ENCODE measurements at places on chromosomes 16 and 17.

DNA sequence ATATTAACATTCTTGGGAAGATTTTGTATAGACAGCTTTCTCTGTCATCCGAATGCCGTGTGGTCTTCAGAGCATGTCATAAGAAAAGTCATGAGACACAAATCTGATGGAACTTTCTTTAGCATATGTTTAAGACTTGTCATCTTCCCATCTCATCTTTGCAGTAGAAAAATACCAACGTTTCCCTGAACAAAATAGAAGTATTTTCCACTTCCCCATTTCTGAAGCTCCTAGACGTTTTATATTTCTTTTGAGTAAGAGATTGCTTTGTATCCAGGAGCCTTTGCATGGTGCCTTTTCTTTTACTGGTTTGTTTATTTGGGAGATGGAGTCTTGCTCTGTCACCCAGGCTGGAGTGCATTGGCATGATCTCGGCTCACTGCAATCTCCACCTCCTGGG, 235.1 kb downstream of the PRKCA start:
- no peak for DNase-seq

DNA sequence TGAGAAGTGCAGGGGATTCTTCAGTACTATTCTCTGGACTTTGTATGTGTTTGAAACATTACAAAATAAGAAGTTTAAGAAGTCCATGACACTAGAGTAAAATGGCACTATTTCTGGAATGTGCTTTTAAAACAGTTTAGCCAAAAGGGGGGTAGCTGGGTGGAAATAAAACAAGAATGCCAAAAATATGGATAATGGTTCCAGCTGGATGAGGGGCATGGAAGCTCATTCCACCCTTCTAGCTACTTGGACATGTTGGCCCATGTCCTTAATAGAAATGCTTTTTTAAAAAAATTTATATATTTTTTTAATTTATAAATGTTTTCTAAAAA, 13.1 kb downstream of the ZC3H7A start:
- no peak for DNase-seq

GRCh38 chr16:69618307-69618706, 52.5 kb downstream of the NFAT5 start:
- DNase-seq: no peak

GRCh38 chr16:89548344-89549006, 12.0 kb upstream of the RPL13 start:
- DNase-seq: no peak

GRCh38 chr16:87687126-87687910, 78.5 kb downstream of the KLHDC4 start:
- DNase-seq: no peak

DNA sequence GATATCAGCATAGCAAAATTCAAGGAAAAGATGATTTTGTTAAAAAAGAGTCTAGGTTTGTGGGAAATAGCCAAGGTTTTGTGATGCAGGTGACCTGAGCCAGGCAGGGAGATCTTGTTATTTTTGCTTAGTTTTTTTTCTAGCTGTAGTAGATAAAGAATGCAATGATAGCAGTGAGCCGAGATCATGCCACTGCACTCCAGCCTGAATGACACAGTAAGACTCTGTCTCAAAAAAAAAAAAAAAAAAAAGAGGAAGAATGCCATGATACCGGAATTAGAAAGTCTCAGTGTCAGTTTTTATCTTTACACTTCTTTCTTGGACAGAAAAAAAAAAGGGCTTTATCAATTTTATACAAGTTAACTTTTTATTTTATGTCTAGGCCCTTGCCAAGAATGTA, 27.5 kb downstream of the TMEM238L start:
- no peak for DNase-seq

GRCh38 chr17:57577751-57578607, 167.1 kb downstream of the CCDC182 start:
- no peak for DNase-seq

- DNase-seq: no peak
Observed at GRCh38 chr17:17466511-17466910, 10.3 kb upstream of the MED9 start.

DNA sequence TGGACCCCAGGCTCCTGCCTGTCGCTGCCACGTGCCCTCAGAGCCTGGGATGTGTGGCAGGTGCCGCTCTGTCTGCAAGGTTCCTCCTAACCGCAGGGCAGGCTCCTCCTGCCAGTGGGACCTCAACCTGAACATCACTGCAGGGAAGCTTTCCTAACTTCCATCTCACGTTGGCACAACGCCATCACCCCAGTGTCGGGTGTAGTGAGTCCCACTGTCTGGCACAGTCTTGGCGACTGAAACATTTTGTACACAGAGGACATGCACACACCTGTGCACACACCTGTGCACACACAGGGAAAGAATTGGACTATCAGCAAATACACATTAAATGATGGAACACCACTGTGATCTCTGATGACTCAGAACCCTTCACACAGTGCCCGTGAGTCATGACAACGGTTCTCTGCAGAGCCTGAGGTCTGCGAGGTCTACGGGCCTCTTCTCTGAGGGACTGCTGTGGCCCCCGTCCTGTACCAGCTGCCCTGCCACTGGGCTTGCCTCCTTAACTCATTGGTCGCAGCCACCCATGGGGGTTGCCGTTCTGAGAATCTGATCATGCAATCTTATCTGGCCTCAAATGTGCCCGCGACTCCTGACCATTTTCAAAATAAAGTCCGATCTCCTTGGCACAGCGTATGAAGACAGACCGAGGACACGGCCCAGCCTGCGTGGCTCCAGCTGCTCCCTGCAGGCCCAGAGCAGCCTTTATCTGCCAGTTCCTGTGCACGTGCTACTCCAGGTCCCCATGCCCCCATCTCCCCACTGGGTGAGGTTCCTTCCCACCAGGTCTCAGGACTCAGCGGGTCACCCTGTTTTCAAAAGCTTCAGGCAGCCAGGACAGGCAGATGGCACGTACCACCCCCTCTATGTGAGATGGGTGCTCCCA, 7.6 kb downstream of the CCDC57 start:
- DNase-seq: peak; percentile 9

DNA sequence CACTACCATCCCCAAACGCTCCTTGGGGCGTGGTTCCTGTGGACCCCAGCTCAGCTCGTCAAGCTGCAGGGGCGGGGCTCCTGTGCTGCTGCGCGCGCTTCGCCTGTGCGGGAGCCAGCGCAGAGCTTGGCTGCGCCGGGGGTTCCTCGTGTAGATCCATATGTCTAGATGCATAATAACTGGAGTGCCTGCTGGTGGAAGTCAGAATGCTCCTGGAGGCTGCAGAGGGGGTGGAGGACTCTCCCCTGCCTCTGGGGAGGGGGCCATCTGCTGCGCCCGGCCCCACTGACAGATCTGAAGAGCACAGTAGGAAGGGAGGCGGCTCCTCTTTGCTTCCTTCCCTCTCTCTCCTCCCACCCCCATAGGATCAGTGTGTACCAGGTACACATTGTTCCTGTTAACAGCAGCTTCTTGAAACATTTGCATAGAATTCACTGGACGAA, 4.6 kb downstream of the RASD1 start:
- DNase-seq: no peak

GRCh38 chr16:65876056-65876408, 490.5 kb upstream of the CDH5 start:
- DNase-seq: no peak

- no peak for DNase-seq
Observed at GRCh38 chr16:78519896-78520295, 420.4 kb downstream of the WWOX start.

DNA sequence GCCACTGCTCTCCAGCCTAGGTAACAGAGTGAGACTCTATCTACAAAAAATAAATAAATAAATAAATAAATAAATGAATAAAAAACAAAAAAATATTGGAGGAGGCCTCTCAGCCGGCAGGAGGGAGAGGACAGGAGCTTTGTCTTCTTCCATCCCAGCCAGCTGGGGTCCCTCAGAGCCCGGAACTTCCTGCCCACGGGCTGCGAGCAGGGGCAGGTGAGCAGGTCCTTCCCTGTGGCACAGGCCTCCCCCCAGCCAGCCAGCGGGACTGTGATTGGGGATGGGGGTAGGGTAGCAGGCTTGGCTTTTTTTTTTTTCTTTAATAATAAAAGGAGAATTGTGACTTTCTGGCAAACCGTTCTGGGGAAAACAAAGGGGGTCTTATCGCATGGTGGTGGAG, 10.1 kb downstream of the SMTNL2 start:
- DNase-seq: no peak

DNA sequence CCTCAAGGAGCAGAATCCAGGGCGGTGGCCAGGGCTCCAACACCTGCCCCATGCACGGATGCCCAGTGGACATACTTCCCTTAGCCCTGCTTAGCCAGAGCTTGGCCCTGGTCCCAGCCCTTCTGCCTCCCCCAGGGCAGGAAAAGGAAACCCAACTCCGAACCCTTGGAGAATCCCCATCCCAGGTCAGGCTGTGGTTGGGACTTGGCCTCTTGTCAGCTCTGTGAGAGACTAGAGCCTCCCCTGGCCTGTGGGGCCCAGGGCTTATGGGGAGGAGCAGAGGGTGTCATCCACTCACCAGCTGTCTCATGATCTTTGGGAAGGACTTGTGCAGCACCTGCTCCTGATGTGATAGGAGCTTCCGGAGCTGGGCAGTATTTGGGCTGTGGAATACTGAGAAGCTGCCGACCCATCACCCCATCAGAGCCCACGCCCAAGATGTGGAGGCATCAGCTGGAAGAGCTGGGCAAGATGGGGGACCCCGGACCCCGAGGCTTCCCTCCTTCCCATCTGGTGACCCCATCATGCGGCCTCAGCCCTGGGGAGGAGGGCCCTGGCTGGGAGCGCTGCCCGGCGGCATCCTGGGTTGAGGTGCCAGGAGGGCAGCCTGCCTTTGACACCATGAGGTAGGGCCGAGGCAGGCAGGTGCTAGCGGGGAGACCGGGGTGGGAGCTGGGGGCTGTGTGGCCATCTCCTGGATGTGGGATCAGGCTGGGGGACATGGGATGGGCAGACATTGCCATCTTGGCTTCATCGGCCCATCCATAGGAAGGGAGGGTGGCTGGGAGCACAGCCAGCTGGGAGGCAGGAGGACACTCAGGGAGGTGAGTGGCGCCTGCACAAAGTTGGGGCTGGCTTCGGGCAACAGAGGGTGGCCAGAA, 45.1 kb downstream of the TNFRSF13B start:
- no peak for DNase-seq
